ENCODE measurements at places on chromosomes 1 and 21.

DNA sequence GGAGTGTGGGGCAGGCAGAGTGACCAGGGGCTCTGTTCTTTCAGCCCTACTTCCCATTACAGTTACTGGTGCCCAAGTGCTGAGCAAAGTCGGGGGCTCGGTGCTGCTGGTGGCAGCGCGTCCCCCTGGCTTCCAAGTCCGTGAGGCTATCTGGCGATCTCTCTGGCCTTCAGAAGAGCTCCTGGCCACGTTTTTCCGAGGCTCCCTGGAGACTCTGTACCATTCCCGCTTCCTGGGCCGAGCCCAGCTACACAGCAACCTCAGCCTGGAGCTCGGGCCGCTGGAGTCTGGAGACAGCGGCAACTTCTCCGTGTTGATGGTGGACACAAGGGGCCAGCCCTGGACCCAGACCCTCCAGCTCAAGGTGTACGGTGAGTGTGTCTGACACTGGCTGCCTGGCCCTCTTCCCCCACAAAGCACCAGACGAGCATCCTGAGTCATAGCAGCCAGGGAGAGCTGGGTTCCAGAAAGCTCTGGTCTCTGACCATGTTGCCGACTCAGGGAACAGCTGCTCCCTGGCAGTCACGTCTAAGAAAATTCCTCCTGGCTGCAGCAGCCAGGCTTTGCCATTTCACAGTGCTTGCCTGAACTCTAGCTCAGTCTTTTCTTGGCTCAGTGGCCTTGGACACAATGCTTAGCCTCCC, 3.3 kb downstream of the SLAMF8 start:
- no peak for DNase-seq

GRCh38 chr21:35333831-35334618, 284.9 kb upstream of the RUNX1 start:
- DNase-seq, result no peak

DNA sequence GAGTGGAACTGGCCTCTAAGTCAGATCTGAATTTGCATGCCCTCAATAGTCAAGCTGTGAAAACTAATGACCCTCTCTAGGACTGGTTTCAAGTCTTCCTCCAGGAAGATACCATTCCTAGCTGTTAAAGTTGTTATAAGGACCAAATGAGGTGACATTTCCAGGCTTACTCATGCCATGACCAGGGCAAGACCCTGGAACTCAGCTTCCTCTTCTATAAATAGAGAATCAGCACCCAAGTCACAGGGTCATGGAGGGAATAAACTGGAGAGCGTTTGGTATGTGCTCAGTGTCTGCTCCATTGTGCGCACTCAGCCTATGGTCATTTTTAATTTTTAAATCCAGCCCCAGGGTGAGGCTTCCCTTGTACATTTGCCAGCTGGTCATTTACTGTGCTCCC, 2.5 kb downstream of the S100A9 start:
- DNase-seq, result no peak

GRCh38 chr1:66711420-66711819, 40.8 kb upstream of the DYNLT5 start:
- DNase-seq, result no peak

DNA sequence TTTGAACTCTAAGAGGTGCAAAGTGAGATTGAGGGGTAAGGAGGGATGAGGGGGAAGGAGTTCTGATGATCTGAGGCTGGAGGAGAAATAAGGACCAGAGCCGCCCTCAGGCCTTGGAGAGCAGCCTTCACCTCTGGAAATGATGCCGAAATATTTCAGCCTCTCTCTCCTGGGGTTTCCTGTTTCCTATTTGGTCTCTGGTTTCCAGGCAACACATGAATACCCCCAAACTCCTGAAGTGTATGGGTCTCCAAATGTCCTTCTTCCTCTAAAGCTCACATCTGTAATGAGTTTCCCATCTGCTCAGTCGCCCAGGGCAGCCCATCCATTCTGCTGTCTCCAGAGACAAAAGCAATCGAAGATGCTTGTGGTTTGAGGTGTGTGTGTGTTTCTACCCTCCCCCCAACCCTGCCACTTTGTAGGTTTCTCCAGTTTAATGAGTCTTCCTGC, 52.0 kb upstream of the FAM20B start:
- no peak for DNase-seq

DNA sequence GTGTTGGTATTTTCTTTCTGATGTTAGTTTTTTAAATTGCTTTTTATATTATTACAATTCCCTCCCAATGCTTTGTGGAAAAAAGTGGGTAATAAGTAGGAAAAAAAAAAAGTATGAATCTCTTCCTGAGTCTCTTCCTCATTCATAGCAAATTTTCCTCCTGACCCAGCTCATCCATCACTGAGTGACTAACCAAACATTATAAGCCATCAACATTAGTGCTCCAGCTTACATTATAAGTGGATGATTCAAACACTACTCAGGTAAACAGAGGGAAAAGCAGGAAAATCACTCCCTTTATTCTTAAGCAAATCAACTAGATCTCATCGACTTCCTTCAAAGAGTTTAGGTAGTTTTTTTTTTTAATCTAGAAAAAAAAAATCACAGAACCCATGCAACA, 15.4 kb upstream of the SAMD13 start:
- DNase-seq, result no peak

DNA sequence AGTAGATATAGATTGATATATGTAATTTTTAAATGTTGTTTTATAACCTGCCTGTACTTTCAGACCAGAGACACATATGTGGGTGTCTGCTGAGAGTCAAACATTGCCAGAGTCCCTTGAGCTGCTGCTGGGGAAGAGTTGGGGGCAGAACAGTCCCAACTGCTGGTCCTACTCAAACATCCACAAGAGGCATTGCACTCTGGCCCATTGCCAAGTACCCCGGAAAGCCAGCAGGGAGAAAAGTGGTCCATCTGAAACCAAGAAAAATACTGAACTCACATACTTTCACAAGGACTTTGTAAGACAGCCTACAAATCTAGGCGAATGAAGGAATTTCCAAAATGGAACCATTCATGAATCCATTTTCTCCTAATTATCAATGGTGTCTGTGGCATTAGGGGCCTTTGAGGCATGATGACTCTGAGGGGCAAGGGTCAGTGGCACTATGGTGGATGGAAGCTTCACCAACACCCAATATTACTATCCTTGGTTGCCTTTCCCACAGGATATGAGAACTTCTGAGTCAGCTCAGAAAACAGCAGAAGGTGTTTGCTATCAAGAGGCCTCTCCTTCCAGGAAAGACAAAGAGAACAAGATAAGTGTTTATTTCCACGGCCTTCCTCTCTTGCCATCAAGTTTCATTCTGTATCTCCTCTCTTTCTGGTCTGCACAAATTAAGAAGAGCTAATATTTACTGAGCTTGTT, 7.3 kb upstream of the TBX15 start:
- DNase-seq, result no peak

GRCh38 chr1:223244366-223245103, 101.5 kb upstream of the TLR5 start:
- no peak for DNase-seq

DNA sequence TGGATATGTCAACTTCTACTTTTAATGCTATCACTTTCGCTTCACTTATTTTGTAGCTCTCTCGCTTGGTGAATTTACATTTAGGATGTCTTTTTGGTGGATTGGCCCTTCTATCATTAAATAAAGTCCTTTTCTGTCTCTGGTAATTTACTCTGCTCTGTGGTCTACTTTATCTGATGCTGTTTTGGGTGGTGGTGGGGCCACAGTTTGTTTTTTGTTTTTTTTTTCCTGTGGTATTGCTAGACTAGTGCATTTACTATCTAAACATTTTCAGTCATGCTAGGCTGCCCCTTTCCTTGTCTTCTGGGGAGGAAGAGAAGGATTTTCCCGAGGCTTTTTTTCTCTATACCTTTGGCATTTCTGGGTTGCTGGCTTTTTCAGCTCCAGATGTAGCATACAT, 18.1 kb upstream of the FCRLA start:
- DNase-seq, result no peak

- DNase-seq, result no peak
These were observed 34.2 kb downstream of the KCNQ4 start for GRCh38 chr1:40817791-40818263.

All from stimulated activated CD8-positive, alpha-beta memory T cell treated with anti-CD3 and anti-CD28 coated beads, Interleukin-7, amount 100 ng/mL, for 1 hour (primary cell).